NCI-H187 (cell line): ENCODE measurements at places on chromosomes 12 and 14.

DNA sequence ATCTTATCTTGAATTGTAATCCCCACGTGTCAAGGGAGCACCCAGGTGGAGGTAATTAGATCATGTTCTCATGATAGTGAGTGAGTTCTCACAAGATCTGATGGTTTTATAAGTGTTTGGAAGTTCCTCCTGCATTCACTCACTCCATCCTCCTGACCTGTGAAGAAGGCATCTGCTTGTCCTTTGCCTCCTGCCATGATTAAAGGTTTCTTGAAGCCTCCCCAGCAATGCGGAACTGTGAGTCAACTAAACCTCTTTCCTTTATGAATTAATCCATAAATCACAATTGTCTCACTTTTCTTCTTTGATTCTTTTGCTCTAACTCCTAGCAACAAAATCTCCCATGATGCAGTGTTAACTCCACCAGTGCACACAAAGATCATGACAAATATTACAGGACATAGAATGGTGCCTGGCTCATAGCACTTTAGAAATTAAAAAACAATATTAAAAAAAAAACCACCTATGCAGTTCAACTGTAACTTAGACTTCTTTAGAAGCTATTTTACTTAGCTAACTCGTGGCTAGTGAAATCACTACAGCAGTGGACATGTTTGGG is 37.6 kb upstream of the MGAT4C start:
- no peak for DNase-seq

GRCh38 chr14:76687611-76688382 is 73.5 kb upstream of the VASH1 start:
- DNase-seq = no peak

DNA sequence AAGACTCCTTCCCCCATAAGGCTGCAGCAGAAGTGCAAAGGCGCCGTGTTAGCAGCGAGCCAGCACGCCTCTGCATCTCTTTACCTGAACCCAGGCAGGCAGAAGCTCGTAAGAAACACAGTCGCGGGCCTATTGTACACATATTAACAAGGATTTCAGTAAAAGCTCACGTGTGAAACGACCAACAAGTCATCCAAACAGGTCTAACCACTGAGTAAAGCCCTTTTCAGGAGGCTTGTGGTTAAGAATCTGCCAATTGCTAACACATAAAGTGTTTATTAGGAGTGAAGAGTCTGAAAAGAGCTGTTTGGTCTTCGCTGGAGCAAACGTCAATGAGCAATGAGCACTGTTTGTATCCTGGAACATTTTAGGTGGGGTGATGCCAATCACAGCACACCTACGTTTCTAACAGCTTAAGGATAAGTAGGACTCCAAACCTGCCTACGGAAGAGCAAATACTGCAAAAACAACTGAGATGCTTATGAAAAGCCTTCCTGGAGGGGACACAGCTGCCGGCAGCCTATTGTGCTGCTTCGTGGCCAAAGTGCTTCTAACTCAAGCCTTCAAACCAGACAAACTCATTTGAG is 43.1 kb downstream of the PRKAB1 start:
- peak; percentile 42 for DNase-seq

DNA sequence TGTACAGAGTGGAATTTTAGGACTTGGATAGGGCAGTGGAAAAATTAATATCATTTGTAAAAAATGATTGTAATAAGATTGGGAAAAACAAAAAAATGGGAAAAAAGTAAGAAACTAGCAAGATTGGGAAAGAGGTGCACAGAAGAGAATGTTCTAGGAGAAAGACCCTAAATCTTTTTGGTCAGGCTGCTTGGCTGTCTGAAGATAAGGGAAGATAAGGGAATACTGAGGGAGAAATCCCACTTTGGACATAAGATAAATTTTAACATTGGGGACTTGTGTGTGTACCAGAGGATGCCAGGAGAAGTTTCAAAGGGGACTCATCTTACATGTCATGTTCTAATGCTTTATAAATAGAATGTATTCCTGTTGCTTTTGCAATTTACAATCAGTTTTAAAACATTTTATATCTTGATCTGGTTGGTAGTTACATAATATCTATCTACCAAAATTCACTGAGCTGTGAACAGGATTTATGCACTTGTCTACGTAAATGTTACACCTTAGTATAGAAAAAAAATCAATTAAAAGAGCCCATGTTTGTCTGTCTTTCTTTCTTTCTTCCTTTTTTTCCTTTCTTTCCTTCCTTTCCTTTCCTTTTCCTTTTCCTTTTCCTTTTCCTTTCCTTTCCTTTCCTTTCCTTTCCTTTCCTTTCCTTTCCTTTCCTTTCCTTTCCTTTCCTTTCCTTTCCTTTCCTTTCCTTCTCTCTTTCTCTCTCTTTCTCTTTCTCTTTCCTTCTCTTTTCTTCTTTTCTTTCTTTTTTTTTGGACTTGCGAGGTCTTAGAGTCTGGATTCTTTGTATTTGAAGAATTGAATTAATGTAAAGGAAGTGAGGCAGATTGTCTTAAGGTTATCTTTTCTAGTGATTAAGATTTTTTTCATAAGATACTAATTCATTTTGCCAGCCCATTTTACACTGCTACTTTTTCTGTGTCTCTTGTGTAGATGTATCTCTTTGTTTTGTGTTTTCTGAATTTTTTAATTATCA is 66.1 kb downstream of the KTN1 start:
- no peak for DNase-seq

DNA sequence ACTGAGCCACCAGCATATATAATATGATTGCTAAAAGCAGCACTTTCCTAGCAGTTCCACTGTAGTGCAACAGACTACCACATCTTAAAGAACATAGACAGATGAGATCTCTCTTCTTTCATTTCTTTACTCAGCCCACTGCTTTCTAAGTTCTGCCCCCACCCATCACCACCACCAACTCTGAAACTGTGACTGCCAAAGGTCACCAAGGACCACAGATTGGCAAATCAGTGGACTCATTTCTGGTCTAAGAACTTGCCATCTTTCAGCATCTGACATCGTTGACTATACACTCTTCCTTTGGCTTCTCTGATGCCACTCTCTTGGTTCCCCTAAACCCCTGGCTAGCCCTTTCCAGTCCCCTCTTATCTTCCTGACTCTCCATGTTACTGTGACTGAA is 38.4 kb downstream of the IFNG start:
- DNase-seq = no peak

GRCh38 chr14:101872346-101872745 is 92.0 kb upstream of the DYNC1H1 start:
- no peak for DNase-seq

- DNase-seq = no peak
Observed at GRCh38 chr12:105740970-105741725, 397.6 kb downstream of the NUAK1 start.

- DNase-seq = no peak
Observed at GRCh38 chr12:53870117-53870516, 68.5 kb upstream of the HOXC13 start.

- DNase-seq = no peak
Observed at GRCh38 chr12:17841496-17841895, 248.5 kb downstream of the RERGL start.

DNA sequence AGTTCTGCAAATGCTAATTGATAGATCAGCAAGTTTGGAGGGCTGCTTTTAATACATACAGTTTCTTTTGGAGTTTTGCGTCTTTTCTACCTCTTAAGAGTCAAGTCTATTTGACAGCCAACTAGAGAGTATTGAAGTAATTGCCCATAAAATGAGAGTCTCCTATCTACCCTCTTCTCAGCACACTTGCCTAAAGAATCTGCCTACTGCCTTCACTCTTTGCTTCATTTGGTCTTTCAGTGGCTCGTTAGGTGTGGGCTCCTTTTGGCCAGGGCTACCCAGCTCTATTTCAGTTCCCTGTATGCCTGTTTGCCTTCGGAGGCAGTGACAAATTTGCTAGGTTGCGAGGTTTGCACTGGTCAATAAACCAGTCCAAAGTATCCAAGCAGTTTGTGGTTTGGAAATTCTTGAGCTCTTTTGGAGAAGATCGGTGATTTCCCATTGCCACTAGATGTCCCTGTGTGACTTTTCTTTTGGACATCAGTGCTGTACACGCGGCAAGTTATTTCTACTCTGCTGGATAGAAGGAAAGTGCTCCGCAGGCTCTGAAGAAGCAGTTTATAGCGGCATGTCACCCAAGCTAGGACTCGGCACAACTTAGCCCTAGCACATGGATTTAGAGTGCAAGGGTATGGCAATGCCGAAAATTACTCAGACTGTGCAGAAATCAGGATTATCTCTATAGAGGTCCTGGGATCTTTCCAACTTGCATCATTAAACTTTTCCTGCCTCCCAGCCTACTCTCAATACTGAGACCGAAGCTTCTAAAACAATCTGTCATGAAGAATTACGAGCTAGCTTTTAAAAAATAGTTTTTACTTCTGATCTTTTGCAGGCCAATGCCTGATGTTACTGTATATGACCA is 38.6 kb downstream of the MGST1 start:
- DNase-seq = no peak

DNA sequence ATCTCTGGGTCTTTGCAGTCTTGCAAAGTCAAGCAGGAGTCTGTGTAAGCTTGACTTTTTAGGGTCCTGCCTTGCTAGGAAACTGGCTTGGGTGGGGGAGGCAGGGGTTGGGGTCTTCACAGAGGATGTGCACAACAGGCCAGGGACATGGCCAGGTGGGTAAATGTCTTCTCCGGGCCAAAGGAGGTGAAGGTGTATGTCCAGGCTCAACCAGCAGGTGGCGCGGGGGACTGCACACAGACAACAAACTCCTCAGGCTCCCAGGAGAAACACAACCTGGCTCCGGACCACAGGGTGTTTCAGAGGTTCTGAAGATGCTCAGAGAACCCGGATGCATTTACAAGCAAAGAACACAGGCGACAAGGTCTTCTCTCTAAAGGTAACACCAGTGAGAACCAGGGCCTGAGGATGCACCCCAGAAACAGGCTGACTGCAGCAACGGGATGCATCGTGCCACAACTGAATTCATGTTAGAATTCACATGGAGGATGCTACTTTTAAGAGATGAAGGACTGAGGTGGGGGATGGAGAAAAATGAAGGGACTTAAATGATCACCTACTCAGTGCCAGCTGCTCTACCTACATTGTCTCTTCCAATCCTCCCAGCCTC is 56.0 kb downstream of the PLEKHG3 start:
- no peak for DNase-seq

DNA sequence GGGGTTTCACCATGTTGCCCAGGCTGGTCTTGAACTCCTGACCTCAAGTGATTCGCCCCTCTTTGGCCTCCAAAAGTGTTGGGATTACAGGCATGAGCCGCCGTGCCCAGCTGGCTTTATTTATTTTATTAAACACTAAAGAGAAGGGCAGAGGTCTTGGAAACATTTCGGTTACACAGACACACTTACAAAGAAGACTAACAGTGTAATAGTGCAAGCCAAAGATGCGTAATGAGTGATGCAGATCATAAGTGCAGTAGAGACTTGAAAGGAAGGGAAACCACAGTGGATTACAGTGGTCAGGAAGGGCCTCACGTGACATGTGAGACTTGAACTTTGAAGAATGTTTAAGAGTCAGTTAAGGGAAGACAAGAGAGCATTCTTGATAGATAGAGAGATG is 33.9 kb upstream of the CDK17 start:
- no peak for DNase-seq
